ENCODE measurements at places on chromosomes 3 and 15.
A peak's percentile ranks its signal among the peaks of the same experiment; 100 is the strongest.

DNA sequence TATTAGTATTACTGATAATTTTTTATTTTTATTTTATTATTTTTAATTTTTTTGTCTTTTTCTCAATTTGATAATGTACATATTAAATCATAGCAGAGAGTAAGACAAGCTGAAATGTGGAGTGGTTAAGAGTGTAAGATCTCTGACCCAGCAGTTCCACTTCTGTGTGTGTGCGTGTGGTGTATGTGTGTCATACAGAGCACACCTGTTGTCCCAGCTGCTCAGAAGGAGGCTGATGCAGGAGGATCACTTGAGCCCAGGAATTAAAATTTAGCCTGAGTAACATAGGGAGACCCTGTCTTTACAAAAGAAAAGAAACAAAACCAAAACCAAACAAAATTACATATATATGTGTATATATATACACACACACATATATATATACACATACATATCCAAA, 1.4 kb upstream of the CIDEC start:
- no peak for DNase-seq

GRCh38 chr15:64247906-64248541, 85.2 kb upstream of the PPIB start:
- peak; percentile 92 for DNase-seq

DNA sequence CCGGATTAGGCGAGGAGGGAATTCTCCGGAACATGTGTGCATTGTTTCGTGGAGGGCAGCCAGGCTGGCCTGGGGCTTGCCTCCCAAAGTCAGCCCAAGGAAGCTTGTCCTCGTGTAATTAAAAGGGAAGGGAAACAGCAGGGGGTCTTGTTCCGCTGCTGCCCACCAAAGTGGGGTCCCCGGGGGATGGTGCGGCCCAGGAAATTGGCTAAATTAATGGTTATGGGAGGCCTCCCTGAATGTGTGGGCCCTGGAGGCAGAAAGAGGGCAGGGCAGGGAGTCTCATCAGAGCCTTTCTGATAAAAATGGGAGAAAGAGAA, 118.1 kb downstream of the OPA1 start:
- DNase-seq, result no peak

- no peak for DNase-seq
Measured at GRCh38 chr3:60189304-60189703, 1061.9 kb downstream of the FHIT start.

DNA sequence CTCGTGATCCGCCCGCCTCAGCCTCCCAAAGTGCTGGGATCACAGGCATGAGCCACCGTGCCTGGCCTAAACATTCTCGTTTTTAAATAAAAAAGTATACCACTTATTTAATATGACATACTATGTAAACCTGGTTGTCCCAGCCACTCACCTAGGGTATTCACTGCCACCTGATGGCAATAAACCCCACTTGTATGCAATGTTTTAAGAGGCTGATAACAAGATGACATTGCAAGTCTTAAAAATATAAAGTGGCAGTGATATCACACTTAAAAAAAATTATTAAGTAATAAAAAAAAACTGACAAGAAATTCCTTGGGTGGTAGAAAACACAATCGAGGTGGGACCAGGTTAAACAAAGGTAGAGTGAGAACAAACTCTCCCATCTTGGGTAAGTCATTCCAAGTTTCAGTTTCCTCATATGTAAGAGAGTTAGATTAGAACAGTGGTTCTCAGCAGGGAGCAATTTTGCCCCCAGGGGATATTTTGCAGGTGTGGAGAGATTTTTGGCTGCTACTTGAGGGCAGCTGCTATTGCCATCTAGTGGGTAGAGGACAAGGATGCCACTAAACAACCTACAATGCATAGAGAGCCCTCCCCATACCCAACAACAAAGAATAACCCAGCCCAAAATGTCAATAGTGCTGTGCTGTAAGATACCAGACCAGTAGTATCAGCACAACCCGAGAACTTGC, 14.5 kb downstream of the ARF4 start:
- DNase-seq, result no peak

DNA sequence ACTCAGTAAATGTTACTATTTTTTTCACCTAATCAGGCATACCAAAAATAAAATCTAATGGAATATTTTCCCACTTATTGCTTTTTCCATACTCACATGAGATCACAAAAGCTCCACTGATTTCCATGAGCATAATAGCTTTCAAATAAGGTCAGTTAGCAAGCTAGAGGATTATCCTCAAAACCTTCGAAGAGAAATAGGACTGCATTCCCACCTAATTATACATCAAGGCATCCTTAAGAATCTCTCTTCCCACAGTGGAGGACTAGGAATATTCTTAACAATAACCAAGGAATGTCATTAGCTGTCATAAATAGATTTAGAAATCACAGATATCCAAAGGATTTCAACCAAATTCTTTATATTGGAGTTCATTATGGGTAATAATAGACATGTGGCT, 127.9 kb upstream of the STT3B start:
- DNase-seq, result no peak

Data from adipocyte (in vitro differentiated cells).